Tibial nerve (tissue), 4 donors: ENCODE measurements at places on chromosomes 13 and 19.

DNA sequence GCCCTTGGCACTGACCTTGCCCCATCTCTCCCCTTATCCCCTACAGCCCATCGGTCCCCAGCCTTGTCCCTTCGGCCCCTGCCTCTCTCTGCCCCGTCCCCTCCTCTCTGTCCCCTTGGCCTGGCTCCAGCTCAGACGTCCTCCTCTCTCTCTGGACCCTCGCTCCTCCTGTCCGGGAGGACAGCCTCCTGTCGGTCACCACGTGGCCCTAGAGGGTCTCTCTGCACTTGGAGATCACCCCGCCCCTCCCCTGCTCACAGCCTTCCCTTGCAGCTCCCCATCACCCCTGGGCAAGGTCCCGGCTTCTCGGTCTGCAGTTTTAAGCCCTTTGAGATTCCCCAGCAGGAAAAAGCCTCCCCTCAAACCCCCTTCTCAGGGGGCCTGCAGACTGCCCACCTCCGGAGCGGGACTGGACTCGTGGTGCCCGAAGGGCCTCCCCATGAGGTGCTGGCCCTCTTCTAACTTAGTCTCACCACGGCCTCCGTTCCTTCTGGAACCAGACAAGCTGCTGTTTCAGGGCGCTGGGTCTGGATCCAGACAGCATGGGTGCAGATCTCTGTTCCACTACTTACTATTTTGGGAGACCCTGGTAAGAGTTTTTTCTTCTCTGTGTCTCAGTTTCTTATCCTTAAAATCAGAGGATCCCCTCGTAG is 3.3 kb upstream of the KLK15 start:
- DNase-seq = no peak

- DNase-seq = no peak
Observed at GRCh38 chr19:35733180-35734125, 8.8 kb downstream of the IGFLR1 start.

DNA sequence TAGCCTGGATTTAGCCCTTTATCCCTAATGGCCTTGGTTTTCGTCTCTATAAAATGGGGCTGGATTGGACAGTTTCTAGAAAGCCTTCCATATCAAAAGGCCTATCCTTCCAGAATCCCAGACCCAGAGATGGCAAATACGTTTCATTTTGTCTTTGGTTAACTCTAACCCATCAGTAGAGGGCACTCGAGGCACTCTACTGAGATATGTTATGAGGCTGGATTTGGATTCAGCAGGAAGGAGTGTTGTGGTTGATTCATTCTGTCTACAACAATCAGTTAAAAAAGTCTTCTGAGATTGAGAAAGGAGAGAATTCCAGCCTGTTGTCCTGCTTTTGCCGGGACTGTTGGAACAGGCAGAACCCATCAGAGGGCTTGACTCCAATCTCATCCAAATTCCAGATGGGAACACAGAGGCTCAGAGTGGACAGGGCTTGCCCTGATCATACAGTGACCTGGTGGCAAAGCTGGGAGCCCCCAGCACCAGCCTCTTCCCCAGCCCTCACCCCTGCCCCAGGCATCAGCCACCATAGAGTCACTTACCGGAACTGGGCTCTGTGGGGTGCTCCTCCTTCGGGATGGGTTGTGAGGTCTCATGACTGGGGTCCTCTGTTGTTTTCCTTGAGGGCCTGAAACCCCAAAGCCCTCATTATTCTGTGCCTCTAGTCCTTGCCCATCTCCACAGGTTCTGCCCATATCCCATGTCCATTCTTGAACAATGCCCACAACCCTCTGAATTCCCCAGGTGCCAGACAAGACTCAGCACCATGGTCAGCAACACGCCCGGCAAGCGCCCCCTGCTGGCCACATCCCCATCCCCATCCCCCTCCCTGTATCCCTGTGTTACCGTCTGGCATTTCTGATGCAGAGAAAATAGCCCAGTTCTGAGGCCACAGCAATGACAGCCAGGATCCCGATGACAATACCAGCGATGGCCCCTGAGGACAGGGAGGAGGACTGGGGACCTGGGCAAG is 12.3 kb upstream of the ZNF180 start:
- no peak for DNase-seq

GRCh38 chr13:72527333-72527732 is 200.1 kb downstream of the MZT1 start:
- no peak for DNase-seq

DNA sequence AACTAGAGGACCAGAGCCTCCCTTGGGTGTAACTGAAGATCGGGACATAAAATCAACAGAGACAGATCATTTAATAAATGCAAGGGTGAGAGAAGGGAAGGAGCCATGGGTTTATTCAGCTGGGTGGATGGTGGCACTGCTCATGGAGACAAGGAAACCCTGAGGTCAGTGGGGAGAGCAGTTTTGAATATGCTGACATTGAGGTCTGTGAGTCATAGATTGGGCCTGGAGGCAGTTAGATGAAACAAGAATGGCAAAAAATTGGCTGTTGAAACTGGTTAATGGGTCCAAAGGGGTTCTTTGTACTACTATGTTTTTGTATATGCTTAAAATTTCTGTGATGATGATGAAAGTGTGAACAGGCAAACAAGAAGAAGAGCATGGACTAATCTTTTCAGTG is 5.1 kb upstream of the GTF3A start:
- no peak for DNase-seq

DNA sequence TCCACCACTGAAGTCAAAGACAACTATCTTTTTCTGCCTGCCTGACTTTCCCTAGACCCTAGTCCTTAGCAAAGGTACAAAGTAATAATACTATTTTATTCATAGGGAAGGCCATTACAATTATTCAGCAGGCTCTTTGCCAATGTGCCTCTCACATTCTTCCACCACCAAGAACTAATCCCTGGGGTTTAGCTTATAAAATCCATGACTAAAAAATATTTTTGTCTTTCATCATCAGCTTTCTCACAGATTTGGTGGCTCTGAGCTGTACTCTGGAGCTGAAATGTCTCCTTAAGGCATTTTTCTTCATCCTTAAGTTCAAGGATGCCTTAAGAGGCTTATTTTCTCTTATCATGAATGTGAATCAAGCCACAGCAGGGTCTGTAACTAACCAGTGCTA is 96.1 kb downstream of the OXGR1 start:
- no peak for DNase-seq

GRCh38 chr13:87953381-87953780 is 282.2 kb downstream of the SLITRK5 start:
- DNase-seq = no peak

DNA sequence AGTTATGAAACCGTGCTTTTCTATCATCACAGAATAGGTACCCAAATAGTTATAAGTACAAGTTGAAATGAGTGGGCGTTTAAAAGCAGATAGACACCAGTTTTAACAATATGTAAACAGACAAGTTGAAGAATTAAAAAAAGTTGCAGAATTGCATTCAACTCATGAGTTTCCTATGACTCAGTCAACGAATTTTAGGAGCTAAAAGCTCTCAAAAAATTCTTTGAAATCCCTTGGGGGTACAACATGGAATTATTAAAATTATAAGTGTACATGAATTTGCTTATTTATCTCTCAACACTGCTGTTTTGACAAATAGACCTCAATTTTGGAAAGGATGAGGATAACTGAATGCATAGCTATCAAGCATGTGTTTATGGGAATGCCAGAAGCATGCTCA is 693.4 kb downstream of the PCDH9 start:
- no peak for DNase-seq

- DNase-seq = no peak
Observed at GRCh38 chr13:49821216-49822009, 28.9 kb upstream of the KPNA3 start.

GRCh38 chr13:20074966-20075365 is 85.9 kb downstream of the GJA3 start:
- no peak for DNase-seq

DNA sequence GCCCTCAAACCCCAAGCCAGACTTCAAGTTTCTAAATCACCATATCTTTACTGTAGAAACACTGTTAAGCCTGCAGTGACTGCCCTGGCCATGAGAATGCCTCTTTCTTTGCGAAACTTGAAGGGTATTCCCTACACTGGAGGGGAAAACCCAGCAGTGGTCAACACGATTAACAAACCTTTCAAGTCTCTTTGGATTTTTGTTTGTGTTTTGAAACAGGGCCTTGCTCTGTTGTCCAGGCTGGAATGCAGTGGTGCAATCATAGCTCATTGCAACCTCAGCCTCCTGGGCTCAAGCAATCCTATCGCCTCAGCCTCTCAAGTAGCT is 17.4 kb upstream of the POMP start:
- no peak for DNase-seq

GRCh38 chr19:18072335-18072734 is 14.4 kb downstream of the IL12RB1 start:
- DNase-seq = no peak

- no peak for DNase-seq
Observed at GRCh38 chr19:32337084-32337808, 8.2 kb upstream of the ZNF507 start.

DNA sequence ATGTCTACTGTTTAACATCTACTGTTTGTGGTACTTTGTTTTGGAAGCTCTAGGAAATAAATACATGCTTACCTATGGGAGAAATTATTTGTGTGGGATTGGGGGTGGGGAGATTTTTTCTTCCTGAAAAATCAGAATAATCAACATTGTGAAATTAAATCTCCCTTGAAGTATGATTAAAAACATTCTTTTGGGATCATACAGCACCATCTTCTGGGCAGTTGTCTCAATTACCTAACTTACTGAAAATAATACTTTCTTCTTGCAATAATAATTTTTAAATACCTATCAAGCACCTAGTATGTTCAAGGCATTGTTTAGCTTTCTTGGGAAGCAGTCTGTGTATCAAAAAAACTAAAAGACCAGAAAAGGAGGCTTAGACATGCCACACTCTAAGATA is 576.5 kb upstream of the ARGLU1 start:
- DNase-seq = no peak
